ENCODE measurements at places on chromosomes 2 and 18. TPM values are rescaled to one million over a fixed set of nuclear protein-coding genes. Genes with fewer than 3 reads are reported as not detected.

Gene NFU1
- total RNA-seq, result 56.4 TPM

Gene LRP1B
- 1.6 TPM for total RNA-seq

GRCh38 chr2:196955036-196955435, 28.5 kb upstream of the PGAP1 start:
- no peak for DNase-seq

Gene MPP4
- 5.2 TPM for total RNA-seq

DNA sequence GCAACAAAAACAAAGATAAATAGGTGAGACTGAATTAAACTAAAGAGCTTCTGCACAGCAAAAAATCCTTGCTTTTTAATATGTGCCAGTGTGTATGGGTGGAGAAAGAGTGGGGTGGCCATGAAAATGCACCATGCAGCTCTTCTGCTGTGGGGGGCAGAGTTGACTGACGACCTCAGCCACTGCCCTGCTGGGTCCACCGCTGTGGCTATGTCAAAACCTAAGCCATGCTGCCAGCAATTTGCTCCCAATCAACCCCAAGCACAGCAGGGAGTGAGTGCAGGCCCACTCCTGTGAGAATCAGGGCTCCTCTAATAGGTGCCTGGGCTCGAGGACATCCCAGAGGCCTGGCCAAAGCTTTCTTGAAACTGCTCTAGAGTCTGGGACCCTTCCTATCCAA, 235.6 kb upstream of the RBBP8 start:
- no peak for DNase-seq

Gene ANKRD30B
- 1.9 TPM for total RNA-seq

DNA sequence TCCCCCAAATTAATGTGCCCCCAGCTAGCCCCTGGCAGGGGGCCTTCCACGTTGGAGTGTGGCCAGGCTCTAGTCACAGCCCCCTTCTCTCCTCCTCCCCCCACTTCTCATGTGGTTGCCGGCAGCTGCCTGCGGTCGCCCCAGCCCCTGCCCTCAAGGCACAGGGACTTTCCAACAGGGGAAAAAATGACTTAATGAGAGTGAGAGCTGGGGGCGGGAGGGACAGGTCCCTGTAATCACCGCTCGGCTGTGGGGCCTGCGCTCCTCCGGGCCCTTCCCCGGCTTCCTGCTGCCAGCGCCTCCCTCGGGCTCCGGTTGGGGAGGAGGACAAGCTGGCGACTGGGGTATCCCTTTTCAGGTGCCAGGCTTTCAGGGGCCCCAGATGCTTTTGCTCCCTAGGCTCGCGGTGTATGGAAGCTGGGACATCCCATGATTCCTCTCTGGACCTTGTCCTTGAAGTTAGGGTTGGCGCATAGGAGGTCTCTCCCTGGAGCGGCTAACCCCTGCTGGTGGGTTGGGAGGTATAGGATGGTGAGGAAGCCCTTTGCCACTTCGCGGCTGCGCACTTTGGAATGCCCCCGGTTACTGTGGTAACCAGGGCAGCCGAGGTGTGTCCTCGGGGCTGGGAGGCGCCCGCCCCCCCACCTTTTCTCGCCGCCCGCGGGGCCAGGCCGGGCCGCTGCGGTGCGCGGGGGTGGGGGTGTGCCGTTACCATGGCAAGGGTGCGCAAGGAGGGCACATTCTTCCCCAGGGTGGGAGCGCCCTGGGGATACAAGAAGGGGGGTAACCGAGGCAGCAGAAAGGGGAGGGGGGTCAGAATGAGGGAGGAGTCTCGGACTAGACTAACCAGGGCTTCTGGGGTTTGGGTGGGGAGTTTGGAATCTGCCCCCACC, 16.1 kb downstream of the WNT10A start:
- DNase-seq, result no peak

DNA sequence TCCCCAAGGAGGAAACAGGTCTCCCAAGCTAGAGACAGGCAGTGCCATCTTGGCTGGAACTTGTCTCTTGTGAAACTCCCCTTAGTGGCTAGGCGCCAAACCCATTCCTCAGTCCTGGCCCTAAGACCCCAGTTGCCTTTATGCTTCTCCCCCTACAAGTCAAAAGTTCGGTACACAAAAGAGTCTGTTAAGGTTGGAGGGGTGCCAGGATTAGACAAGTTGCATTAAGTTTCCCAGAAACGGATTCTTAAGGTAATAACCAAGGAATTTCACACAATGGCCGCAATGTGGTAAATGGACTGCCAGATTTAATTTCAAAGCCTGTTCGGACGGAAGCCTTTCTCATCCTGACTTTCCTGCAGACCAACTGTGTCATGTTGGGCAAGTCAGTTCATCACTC, 80.7 kb downstream of the CCBE1 start:
- DNase-seq, result no peak

Gene EFHD1
- 2.3 TPM for total RNA-seq

Gene C2orf72
- not detected for total RNA-seq

DNA sequence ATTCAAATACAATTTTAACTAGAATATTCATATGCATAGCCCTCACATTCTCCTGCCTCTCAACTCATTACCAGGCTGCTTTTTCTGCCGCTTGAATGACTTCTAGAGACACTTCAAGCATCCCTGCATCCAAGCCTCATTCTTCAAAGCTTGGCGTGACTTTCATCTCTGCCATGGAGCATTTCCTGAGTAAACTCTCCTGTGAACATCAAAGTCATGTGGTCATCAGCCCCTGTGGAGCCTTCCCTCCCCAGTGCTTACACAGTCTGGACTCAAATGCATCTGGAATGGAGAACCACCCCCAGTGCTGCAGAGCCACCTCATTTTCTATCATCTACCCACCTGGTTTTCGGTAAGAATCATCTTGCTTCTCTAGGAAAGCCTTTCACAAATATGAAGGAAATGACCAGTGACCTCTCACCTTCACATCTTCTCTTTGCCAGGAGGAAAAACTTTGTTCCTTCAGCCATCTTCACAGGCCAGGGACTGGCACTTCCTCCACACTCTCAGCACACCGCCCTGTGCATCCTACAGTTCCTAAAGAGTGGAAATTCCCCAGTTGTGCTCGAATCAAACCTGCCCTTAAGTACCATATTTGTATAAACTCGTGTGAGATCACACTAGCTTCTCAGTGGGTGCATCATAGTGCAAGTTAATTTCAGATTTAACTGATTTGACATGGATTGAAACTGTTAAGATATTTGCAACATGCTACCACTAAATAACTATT, 116.4 kb downstream of the COL6A3 start:
- DNase-seq, result peak; percentile 28

GRCh38 chr2:209629597-209629996, 142.0 kb upstream of the UNC80 start:
- DNase-seq, result peak; percentile 18

- peak; percentile 10 for DNase-seq
Observed at GRCh38 chr2:156901373-156902031, 356.0 kb upstream of the GALNT5 start.

Gene GFPT1
- 55.4 TPM for total RNA-seq

GRCh38 chr18:42268798-42269197, 313.8 kb downstream of the PIK3C3 start:
- no peak for DNase-seq

Gene PLGLB1
- 0.32 TPM for total RNA-seq

Gene MAB21L4
- total RNA-seq, result not detected

GRCh38 chr18:37355772-37356171, 209.8 kb downstream of the CELF4 start:
- no peak for DNase-seq

Gene DSEL
- 101 TPM for total RNA-seq

- DNase-seq, result no peak
Observed at GRCh38 chr18:73151086-73151485, 283.3 kb upstream of the NETO1 start.

GRCh38 chr2:159562248-159562647, 54.1 kb downstream of the BAZ2B start:
- peak; percentile 12 for DNase-seq

GRCh38 chr2:52312486-52312885, 1280.6 kb upstream of the NRXN1 start:
- DNase-seq, result no peak

All from fibroblast of villous mesenchyme (primary cell).